Dorsolateral prefrontal cortex (tissue), 122 donors: ENCODE measurements at places on chromosomes 4 and X.

DNA sequence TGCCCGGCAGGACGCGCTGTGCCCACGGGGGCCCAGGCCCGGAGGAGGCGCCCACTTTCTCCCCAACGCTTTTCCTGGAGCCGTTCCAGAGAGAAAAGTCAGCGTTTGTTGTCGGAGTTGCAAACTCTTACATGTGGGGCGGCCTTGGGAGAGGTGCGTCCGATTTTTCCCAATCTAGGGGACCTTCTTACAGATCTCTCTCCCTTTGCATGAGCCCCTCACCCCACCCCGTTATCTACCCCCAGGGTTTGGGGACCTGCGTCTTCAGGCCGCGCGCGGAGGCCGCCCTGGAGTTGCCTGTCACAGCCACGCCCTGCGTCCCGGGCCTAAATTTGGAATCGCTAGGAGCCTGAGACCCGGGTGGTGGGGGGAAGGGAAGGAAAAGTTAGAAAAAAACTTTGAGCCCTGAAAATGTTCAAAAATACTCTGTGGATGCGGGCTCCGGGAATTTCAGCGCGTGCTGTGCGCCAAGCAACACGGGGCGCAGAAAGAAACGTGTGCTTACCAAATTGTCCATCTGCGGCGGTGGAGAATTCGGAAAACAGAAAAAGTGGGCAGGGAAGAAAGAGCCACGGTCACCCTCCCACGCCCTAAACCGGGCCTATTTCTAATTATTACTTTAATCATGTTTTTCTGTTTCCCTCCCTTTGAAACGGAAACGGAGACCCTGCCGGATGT is 587 bp downstream of the CD99 start:
- DNase-seq, result no peak

- DNase-seq, result no peak
Measured at GRCh38 chr4:30068234-30068633, 651.9 kb upstream of the PCDH7 start.

- DNase-seq, result no peak
Measured at GRCh38 chr4:162170509-162170908, 6.7 kb upstream of the FSTL5 start.

DNA sequence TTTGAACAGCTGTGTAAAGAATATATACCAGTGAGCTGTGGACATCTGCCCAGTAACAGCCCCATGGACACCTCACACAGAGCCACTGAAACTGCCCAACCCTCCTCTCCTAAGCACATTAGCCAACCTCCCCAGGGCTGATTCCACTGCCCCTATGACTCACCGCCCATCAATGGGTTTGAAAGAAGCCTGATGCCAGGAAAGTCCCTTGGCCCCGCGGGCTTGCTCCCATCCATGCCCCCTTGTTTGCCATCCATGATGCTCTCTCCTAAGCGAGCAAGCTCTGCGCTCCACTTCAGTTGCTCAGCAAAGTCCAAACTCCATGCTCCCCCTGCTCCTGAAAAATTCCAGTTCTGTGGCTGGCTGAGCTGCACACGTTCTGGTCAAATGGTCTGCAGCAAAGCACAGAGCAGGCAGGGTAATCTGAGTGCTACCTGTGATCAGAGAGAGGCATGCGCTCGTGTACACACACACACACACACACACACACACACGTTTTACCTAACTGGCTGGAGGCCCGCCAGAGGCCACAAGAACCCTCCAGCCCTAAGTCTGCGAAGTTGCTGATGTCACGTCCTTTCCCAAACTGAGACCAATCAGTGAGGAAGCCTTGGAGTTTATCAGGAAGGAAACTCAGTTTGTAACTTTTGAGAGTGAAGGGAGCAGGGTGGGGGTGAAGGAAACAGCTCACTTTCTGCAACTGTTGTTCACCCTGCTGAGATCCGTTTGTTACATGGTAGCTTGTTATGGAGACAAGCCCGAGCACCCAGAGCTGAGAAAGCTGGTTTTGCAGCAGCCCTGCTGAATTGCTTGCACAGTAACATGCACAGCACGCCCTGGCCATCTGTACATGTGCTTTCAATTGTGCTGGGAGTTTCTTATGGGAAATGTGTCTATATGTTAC is at the start of gene ASB9:
TSS of gene ASB9 (minus strand) at position 466 of the 904 bp plus-strand sequence. CDS start at position 257, 209 bp downstream.
- no peak for DNase-seq

GRCh38 chr4:178306565-178306964 is 864.3 kb upstream of the AGA start:
- no peak for DNase-seq
